NCI-H460 (cell line): ENCODE measurements at places on chromosomes 11 and 22. TPM values are rescaled to one million over a fixed set of nuclear protein-coding genes. Genes with fewer than 3 reads are reported as not detected.

Gene NXPE1
- not detected in 2 replicates for total RNA-seq

Gene GALNT18
- 4.6 and 6.1 TPM in 2 replicates for total RNA-seq

Gene H19
- total RNA-seq: 0.40 and 1.5 TPM in 2 replicates

Gene RAG2
- not detected in 2 replicates for total RNA-seq

Gene MFRP
- not detected in 2 replicates for total RNA-seq

Gene MUC5AC
- under 0.01 TPM in 1 of 2 replicates, not detected in the other for total RNA-seq

Gene MFNG
- total RNA-seq: not detected in 2 replicates

Gene CCDC89
- total RNA-seq: not detected in 2 replicates

Gene ARSA
- total RNA-seq: 14.0 and 14.5 TPM in 2 replicates

Gene MRGPRX4
- not detected in 2 replicates for total RNA-seq

Gene MRGPRX3
- 0.23 and 0.57 TPM in 2 replicates for total RNA-seq

Gene CNTF
- total RNA-seq: 0.72 and 1.3 TPM in 2 replicates

Gene OR2AT4
- total RNA-seq: not detected in 2 replicates

Gene OR52I1
- not detected in 2 replicates for total RNA-seq

Gene SHANK3
- 0.98 and 1.2 TPM in 2 replicates for total RNA-seq

Gene TTC28
- total RNA-seq: 6.6 and 12.1 TPM in 2 replicates

Gene PLAAT5
- not detected in 2 replicates for total RNA-seq

Gene CCDC116
- not detected in 2 replicates for total RNA-seq

Gene C22orf42
- not detected in 2 replicates for total RNA-seq

Gene DCHS1
- 0.07 and 0.14 TPM in 2 replicates for total RNA-seq

Gene ADM2
- total RNA-seq: 8.9 and 9.2 TPM in 2 replicates

Gene USP2
- 0.17 and 0.27 TPM in 2 replicates for total RNA-seq

Gene GDPD4
- total RNA-seq: not detected in 2 replicates

Gene RAB3IL1
- 3.2 and 4.6 TPM in 2 replicates for total RNA-seq

Gene OR8G1
- total RNA-seq: not detected in 2 replicates

Gene TMEM45B
- total RNA-seq: not detected in 2 replicates

Gene TEX54
- not detected in 2 replicates for total RNA-seq

Gene SERPING1
- not detected in 2 replicates for total RNA-seq

Gene KRTAP5-10
- total RNA-seq: not detected in 2 replicates

Gene OR8G5
- total RNA-seq: not detected in 2 replicates

Gene DEUP1
- total RNA-seq: not detected in 2 replicates

Gene ASCL2
- not detected in 2 replicates for total RNA-seq

Gene PKDREJ
- not detected in 2 replicates for total RNA-seq

Gene FIBIN
- total RNA-seq: 0.17 TPM in 1 of 2 replicates, not detected in the other

Gene SNX32
- total RNA-seq: 0.05 TPM in 1 of 2 replicates, not detected in the other

Gene SEZ6L
- total RNA-seq: not detected in 2 replicates

Gene PRR14L
- 13.5 and 16.3 TPM in 2 replicates for total RNA-seq

Gene MUC2
- total RNA-seq: not detected in 2 replicates

Gene PRAME
- total RNA-seq: 9.3 and 11.7 TPM in 2 replicates

Gene CSNK2A3
- 1.0 and 1.3 TPM in 2 replicates for total RNA-seq

Gene GPHA2
- total RNA-seq: not detected in 2 replicates

Gene GGTLC2
- total RNA-seq: not detected in 2 replicates

Gene P2RY2
- not detected in 2 replicates for total RNA-seq

Gene CCDC188
- total RNA-seq: not detected in 2 replicates

Gene OVOL1
- total RNA-seq: not detected in 2 replicates

Gene APOBEC3H
- total RNA-seq: not detected in 2 replicates

Gene GRIA4
- not detected in 2 replicates for total RNA-seq

Gene MS4A4E
- total RNA-seq: not detected in 2 replicates
